ENCODE measurements at places on chromosomes 16 and 17.

DNA sequence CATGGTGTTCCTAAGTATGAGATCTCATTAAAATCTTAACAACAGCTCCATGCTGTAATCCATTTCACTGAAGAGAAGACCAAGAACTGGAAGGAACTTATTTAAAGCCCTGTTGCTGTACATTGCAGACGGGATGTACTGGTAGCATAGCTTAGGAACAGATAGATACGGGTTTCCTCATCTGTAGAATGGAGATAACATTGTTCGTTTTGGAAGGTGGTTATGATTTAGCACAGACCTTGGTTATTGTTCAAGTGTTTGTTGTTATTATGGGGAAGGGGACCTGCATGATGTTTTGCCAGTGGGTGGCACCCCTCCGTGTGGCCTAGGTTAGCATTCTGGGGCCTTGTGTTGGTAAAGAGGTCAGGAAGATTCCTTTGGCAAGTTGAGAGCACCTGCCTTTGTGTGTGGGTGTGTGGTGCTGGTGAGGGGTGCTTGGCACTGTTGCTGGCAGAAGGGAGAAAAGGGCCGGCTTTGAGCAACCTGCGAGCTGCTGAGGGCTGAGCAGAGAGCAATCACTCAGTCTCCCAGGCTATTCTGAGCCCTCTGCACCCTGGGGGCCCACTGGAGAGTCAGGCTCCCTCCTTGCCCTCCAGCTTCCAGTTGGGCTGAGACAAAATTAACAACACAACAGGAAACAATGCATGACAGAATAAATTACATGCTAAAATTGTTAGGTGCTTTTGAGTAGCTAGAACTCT lies 2.3 kb downstream of the TAOK2 start:
- DNase-seq, result no peak

- no peak for DNase-seq
Measured at GRCh38 chr17:180381-181244, 837 bp downstream of the DOC2B start.

DNA sequence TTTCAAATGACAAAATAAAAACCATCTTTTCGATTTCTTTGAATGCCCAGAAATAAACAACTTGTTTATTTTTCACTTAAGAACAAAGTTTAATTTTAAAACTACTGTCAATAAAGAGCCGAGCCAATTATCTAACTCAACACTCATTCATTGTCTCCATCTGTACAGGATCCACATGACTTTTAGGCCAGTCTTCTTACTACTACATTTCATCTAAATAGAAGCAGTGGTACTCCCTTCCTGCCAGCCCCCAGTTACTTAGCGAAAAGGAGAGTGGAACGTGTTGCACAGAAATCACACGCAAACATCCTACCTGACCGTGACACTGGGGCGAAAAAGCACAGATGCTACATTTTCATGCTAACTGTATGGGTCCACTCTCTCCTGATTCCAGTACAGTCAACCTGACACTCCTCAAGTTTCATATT lies 1.2 kb downstream of the GNA13 start:
- DNase-seq, result peak; percentile 30

- no peak for DNase-seq
Measured at GRCh38 chr16:70590722-70591415, 55.5 kb upstream of the IL34 start.

GRCh38 chr16:49495596-49496355 lies 122.2 kb downstream of the C16orf78 start:
- DNase-seq, result no peak

- no peak for DNase-seq
Measured at GRCh38 chr17:4840893-4841242, 7.7 kb downstream of the MINK1 start.

- DNase-seq, result no peak
Measured at GRCh38 chr17:6243186-6243585, 173.0 kb downstream of the WSCD1 start.

- DNase-seq, result peak; percentile 14
Measured at GRCh38 chr17:66855204-66855603, 20.3 kb downstream of the CACNG5 start.

GRCh38 chr16:3472878-3473595 lies 22.3 kb downstream of the C16orf90 start:
- DNase-seq, result peak; percentile 35

- no peak for DNase-seq
Measured at GRCh38 chr16:15996432-15997109, 47.2 kb downstream of the ABCC1 start.

GRCh38 chr16:3854750-3855541 lies 25.6 kb downstream of the CREBBP start:
- no peak for DNase-seq

GRCh38 chr17:35978346-35978745 lies 3.0 kb downstream of the CCL16 start:
- no peak for DNase-seq

- no peak for DNase-seq
Measured at GRCh38 chr16:68695575-68695974, 41.5 kb upstream of the CDH1 start.

DNA sequence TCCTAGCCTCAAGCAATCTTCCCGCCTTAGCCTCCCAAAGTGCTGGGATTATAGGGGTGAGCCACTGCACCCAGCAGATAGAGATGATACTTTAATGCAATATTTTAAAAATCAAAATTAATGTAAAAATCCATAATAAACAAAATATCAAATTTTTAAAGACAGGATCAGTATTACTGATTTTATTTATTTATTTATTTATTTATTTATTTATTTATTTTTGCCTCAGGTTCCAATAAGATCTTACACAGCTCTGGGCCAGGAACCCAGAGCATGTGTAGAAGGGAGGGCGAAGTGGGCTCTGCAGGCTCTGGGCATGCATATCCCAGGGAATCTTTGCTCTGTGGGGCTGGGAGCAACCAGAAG lies 41.6 kb downstream of the FZD2 start:
- DNase-seq, result no peak

GRCh38 chr17:44707755-44708400 lies 587 bp upstream of the DBF4B start:
- DNase-seq, result no peak

DNA sequence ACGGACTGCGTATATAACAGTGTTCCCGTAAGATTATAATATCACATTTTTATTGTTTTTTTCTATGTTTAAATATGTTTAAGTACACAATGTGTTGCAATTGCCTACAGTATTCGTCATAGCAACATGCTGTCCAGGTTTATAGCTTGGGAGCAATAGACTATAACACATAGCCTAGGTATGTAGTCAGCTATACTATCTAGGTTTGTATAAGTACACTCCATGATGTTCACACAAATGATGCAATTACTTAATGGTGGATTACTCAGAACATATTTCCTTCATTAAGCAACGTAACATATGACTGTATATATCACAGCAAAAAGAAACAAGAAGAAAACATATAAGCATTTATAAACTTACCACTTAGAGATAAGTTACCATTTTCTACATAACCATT lies 160.0 kb downstream of the CBLN1 start:
- no peak for DNase-seq

GRCh38 chr16:57540387-57540786 lies 2.1 kb upstream of the ADGRG5 start:
- no peak for DNase-seq

DNA sequence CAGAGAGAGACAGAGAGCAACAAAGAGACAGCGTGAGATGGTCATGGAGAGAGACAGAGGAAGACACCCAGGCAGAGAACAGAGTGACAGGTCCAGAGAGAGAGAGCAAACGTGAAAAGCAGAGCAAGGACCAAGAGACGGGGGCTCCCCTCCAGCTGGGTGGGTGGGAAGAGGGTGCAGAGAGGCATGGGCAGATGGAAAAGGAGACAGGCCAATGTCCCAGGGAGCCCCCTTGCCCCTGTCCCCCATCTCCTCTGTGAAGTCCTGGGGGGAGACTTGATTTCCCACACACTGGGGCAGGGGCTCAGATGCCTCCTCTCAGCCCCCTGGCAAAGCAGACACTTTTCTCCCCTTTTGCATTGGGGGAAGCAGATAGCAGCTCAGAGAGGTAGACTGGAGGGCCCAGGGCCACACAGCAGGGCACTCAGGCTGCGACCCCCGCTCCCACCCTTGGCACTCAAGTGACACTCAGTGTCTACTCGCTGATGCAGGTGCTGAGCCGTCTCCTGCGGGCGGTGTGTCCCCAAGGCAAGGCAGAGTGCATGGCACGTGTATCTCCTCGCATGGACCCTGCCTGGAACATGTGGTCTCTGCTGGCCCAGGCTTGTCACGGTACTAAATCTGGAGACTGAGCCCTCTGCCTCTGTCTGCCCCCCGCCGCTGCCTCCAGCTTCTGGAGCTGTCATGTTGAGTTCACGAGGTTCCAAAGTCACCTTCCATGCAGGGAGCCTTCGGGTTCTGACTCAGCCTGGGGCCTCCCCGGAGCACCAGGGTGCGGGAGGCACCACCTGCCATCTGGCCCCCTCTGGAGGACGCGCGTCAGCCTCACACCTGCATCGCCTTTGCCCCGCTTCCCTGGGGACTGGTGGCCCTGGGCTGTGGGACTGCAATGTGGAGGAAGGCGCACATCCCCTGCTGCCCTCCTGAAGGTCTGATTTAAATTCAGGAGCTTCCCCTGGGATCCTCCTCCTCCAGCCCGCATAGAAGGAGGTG lies 215.9 kb upstream of the GSE1 start:
- DNase-seq, result no peak

DNA sequence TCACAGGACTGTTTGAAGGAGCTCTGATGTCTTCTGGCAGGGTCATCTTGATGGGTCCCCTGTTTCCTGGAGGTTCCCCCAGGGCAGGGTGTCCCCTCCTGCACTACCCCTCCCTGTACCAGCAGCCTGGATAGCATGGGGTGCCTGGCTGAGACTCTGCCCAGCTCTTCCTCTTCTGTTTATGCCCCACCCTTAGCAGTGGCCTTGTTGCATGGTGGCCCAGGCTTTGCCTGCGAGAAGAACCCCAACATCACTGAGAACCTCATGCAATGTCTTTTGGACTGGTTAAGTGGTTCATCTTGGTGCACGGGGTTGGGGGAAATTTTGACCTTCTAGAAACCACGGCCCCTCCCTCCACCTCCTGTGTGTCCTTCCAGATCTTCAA lies 121.8 kb downstream of the IRX3 start:
- no peak for DNase-seq

- DNase-seq, result no peak
Measured at GRCh38 chr17:79826204-79826680, 13.0 kb downstream of the CBX4 start.

DNA sequence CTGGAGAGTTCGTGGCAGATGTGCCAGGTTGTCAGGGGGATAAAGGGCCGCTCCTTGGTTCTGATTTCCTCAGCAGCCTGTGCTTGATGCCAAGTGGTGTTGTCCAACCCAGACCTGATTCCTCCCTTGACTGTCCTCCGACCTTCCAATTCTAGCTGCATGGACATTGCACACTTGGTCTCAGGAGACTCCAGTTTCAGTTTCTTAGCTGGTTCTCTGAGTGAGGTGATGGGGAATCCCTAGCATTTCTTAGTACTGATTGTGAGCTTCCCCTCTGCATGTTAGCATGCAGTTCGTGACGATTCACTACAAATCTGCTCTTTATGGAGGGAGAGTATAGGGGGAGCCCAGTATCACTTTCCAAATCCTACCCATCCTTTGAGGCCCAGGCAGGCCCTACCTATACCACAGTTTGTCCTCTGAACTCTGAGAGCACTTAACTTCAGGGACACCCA lies 12.4 kb upstream of the CCR7 start:
- no peak for DNase-seq

GRCh38 chr16:50235581-50235980 lies 30.8 kb upstream of the ADCY7 start:
- DNase-seq, result no peak

GRCh38 chr17:39239640-39240314 lies 14.0 kb upstream of the STAC2 start:
- DNase-seq, result peak; percentile 66

GRCh38 chr17:75595284-75595919 lies 7.8 kb downstream of the MYO15B start:
- no peak for DNase-seq

DNA sequence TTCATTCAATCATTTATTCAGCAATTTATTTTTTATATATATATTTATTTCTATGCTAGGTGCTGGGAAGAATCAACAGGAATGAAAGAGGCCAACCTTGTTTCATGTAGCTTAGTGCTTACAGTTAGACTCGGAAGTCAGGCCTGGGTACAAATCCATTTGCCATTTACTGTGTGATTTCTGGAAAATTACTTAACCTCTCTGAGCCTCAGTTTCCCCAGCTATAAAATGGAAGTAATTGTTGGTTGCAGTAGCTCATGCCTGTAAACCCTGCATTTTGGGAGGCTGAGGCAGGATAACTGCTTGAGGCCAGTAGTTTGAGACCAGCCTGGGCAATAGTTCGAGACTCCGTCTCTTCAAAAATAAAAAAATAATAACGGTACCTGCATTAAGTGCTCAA lies 27.2 kb upstream of the MLKL start:
- DNase-seq, result no peak

DNA sequence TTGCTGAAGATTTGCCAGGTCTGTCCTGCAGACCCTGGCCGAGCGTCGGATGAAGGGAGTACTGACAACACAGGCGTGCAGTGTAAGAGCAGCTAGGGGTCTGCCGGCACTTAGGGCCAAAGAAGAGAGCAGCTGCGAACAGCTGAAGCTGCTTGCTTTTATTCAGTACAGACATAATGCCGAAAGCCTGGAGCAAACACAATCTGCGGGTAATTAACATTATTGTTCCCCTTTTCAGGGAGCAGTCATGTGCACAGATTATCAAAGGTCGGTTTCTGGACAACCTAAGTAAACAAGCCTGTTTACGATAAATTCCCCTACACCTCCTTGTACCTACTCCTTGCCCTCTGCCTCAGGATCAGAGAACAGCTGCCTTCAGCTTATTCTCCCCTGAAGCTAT lies 12.0 kb upstream of the KRT23 start:
- DNase-seq, result no peak

DNA sequence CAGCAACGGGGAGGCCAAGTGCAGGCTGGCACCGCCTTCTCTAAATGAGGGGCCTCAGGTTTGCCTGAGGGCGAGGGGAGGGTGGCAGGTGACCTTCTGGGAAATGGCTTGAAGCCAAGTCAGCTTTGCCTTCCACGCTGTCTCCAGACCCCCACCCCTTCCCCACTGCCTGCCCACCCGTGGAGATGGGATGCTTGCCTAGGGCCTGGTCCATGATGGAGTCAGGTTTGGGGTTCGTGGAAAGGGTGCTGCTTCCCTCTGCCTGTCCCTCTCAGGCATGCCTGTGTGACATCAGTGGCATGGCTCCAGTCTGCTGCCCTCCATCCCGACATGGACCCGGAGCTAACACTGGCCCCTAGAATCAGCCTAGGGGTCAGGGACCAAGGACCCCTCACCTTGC lies 18.5 kb downstream of the NGFR start:
- DNase-seq, result no peak

DNA sequence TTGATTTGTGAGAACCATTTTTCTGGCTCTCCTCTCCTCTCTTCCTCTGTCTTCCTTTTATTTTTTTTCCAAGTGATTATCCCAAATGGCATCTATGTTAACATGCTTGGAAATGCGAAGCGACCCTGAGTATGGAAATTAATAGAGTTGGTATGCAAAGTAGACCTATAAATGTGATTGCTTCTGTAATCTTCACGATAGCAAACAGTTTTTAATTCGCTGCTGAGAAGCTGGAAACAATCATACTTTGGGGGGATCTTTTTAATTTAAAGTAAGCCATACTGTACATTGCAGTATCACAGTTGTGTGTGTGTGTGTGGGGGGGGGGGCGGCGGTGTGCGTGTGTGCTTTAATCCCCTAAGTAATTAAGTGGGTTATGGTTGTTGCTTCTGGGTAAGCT lies 233.3 kb downstream of the CDH13 start:
- DNase-seq, result no peak

- no peak for DNase-seq
Measured at GRCh38 chr16:31452631-31453106, 6.6 kb upstream of the ARMC5 start.
